ENCODE measurements at places on chromosomes 3 and 15.

DNA sequence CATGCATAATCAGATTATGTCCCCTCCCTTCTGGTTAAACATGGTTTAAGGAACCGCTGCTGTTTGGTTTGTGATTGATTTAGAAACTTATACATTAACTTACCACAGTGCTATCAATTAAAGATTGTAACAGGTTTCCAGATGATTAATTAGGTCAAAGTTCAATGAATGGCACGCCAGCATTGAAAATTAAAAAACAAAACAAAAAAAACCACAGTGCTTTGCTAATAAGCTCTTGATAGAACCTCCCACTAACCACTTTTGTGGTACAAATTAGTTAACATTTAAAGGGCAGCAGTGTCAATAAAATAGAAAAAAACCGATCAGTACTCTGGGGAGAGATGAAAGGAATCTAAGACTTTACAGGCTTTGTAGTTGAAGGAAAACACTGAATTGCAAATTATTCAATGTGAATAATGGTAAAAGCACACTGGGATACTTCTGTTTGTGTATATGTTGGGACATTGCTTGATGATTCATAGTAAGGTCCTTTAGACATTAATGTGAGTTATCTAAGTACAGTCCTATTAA, 7.6 kb upstream of the C3orf38 start:
- DNase-seq = no peak

GRCh38 chr15:42911058-42911592, 9.5 kb downstream of the TTBK2 start:
- no peak for DNase-seq

DNA sequence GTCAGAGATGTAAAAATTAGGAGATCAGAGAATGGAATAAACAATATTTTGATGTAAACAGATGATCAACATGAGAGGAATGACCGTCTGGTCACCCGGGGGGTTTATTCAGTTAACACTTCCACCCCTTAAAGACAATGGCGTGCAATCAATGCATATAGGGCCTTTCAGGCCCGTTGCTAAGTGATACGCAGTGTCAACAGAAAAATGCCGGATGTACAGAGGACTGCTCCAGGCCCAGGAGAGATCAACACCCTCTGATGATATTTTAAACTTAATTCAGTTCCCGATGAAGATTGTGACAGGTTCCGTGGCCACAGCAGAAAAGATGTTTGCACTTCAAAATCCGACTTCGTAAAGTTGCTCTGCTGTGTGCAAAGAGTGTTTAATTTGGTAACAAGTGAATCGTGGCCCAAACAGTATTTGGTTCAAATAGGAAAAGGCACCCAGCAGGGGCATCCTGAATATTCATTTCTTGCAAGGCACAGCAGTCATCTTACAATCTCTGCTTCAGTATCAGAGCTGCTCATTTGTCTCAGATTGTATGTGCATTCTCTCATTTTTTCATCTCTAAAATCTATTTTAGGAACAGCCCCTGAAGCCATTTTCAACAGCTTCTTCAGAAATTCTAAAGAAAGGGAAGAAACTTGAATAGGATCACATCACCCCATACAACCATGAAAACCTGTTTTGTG, 72.6 kb downstream of the FOXB1 start:
- no peak for DNase-seq

DNA sequence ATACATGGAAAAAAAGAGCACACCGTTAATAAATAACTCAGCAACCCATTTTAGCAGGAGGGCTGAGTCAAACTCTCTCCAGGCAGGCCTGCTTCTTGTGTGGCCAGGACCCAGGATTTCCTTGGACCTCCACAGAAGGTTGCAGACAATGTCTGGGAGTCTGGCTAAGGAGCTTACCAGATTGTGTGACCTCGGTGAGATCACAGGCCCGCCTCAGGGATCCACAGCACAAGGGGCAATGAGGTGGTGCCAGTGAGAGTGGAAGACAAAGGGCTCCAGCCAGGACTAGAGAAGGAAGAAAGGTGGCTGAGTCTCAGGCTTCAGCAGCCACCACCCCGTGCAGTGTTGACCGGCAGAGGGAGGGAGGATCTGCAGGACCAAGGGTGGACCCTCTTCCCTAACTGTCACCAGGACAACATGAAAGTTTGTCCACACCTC, 32.2 kb upstream of the SEC22A start:
- no peak for DNase-seq

- DNase-seq = no peak
Measured at GRCh38 chr3:158470944-158471638, 99.9 kb upstream of the MLF1 start.

DNA sequence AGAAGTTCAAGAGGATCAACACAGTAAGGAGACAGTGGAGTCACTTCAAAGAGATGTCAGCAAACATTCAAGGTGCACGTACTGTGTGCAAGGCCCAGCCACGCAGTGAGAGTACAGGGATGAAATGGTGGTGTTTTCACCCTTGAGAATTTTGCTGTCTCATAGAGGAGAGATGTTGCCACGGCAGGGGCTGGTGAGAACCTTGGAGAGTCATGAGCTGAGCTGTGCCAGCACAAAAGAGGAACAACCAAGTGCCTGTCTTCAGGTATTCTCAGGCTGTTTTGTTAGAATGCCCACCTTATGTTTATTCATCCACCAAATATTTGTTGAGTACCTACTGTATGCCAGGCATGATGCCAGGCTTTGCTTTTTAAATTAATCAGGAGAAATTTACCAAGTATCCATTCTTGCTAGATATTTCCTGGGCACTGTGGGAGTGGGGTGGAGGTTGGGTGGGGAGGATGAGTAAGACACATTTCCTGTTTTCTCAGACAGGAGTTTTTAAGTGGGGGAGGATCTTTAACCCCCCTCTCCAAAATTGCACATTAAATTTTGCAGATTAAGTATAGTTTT, 72.6 kb downstream of the SLC6A11 start:
- no peak for DNase-seq

DNA sequence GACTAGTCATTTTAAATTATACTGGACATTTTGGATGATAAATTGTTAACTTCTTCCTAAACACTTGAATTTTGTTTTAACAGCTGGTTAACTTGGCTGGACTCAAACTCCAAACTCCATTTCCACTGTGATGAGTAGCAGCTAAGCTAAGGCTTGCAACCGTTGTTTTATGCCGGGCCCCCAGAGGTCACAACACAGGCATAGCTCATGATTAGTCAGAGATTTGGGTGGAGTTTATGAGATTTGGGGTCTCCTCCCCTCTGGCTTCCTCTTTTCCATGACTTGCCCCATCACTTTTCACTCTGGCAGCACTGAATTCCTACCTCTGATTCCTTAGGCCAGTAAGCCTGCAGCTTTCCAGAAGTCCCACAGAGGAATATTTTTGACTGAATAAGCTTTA, 12.8 kb downstream of the THAP10 start:
- DNase-seq = no peak

DNA sequence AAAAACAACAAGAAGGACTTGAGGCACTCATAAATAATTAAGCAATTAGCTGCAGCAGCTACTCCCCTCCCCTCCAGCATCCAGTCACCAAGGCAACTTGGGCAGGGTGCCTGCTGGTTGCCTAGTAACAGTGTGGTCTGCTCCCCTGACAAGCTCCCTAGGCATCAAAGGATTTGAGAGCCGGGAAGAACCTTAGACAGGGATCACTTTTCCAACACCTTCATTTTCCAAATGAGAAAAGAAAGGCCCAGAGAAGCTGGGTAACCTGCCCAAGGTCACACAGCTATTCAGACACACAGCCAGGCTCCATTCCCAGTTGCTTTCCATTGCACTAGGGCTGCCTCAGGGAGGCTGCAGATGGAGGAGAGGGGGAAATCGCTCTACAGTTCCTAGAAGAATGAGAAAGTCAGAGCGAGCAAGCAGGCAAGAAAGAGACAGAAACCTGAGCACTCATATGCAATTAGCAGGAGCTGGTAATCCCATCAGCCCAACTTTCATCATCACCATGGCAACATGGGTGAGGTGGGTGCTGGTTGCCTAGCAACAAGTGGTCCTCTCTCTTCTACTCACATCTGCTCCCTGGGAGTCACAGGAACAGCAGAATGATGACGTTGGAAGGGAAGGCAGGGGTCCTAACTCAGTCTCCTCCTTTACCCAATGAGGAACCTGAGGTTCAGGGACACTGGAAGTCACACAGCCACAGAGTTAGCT, 3.6 kb upstream of the EIF4E3 start:
- DNase-seq = no peak

DNA sequence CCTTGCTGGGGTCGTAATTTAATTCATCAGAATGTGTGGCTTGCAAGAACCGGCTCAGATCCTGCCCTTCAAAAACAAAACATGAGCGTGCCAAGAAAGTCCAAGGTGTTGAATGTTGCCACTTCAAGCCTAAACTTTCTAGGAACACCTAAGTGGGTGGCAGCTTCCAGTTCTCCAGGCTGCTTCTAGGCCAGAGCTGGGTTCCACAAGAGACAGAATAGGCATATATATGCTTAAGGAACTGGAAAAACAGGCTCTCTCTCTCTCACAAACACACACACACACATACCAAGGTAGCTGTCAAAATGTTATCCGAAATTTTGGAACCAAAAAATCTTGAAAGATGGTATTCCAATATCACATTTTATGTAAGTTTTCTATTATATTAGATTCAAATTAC, 890 bp upstream of the ADIPOQ start:
- no peak for DNase-seq

- DNase-seq = no peak
Measured at GRCh38 chr15:94040541-94041248, 190.7 kb upstream of the MCTP2 start.

DNA sequence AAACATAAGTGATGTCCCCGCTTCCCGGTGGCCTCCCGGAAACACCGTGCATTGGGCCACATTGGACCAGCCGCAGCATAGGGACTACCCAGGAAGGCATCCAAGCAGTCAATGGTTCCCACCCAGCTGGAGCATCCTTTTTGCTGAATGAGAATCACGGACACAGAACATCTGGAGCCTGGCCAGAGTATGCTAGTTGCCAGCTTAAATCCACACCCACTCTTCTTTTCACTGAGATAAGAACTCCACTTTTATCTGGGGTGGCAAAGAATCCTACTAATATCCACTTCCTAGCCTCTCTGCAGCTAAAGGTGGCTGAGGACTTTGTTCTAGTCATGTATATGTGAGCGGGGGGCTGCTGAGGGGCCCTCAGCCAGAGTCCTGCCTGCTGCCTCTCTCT, 95.2 kb upstream of the PLXNA1 start:
- no peak for DNase-seq

DNA sequence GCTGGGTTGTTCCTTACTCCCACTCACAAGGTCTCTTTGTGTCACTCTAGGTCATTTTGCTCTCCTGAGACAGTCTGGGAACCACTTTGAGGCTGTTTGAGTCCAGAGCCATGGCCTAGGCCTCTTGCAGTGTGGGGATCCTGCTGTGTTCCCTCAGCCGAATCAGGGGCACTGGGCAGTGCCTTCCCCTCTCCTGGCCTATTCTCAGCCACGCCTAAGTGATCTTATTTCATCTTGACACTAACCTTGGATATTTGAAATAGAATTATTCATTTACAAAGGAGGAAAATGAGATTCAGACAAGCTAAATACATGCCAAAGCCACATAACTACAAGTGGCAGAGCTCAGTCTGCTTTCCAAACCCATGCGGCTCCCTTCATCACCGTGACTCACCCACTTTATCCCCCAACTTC, 557.2 kb upstream of the TBL1XR1 start:
- DNase-seq = no peak
